ENCODE measurements at places on chromosomes 5 and 9. TPM values are rescaled to one million over a fixed set of nuclear protein-coding genes. Genes with fewer than 3 reads are reported as not detected.

- H3K27me3 ChIP-seq = peaks cover 53% of the 10 kb centered on the region
- peak overlapping the region; percentile 68 for H3K4me3 ChIP-seq
- peaks cover 13% of the 10 kb centered on the region for H3K4me1 ChIP-seq
- no peaks in the 10 kb centered on the region for H3K36me3 ChIP-seq
These were observed 1.6 kb upstream of the ZNF608 start for GRCh38 chr5:124747791-124748686.

GRCh38 chr5:18761801-18762200 lies 1127.5 kb downstream of the TAF11L14 start:
- no peaks in the 10 kb centered on the region for H3K36me3 ChIP-seq
- H3K27me3 ChIP-seq = peaks cover 5% of the 10 kb centered on the region
- peak; percentile 23 for DNase-seq
- no peaks in the 10 kb centered on the region for H3K4me1 ChIP-seq
- H3K27ac ChIP-seq = no peak overlapping the region

MAST4 gene
- 18.0 TPM for total RNA-seq

ZNF462 gene
- total RNA-seq = not detected

- no peak overlapping the region for H3K4me3 ChIP-seq
- DNase-seq = no peak
- no peaks in the 10 kb centered on the region for H3K4me1 ChIP-seq
- H3K27ac ChIP-seq = no peak overlapping the region
- no peaks in the 10 kb centered on the region for H3K36me3 ChIP-seq
These were observed 2.8 kb downstream of the CDH10 start for GRCh38 chr5:24642022-24642421.

DNA sequence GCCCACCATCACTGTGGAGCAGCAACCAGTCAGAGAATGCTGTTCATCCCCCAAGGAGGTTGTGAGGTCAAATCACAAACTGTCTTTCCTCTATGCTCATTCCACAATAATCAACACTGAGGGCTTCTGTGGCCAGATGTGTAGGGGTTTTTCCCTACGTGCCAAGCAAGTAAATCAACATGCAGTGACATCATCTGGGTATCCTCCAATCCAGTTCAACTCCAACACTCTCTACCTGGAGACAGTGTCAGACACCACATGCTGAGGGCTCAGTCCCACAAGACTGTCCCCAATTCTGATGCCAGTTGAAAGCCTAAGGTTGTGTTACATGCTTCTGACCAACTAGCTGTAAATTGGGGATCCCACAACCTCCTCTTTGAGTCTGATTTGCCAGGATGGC lies 57.3 kb upstream of the DMRT1 start:
- H3K27ac ChIP-seq = no peak overlapping the region
- H3K36me3 ChIP-seq = peaks cover 4% of the 10 kb centered on the region
- DNase-seq = no peak
- peaks cover 4% of the 10 kb centered on the region for H3K27me3 ChIP-seq

GRCh38 chr9:72199238-72199637 lies 50.0 kb downstream of the GDA start:
- H3K27me3 ChIP-seq = peaks cover 4% of the 10 kb centered on the region
- no peak for DNase-seq
- H3K4me1 ChIP-seq = no peaks in the 10 kb centered on the region
- no peaks in the 10 kb centered on the region for H3K36me3 ChIP-seq

FAM151B gene
- 0.82 TPM for total RNA-seq

DNA sequence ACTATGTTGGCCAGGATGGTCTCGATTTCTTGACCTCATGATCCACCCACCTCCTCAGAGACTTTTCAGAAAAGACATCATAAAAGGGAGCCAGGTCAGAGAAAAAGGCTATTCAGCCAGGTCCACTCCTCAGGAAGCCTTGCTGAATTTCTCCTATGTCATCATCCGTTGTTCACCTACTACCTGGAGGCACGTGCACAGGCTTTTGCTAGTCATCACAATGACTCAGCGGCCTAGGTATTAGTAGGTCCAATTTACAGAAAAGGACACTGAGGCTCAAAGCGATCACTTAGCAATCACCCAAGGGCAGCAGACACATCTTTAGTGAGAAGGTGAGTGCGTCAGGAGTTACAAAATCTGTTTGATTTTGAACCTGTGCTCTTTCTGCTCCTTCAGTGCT lies 72.3 kb upstream of the RAD23B start:
- no peak overlapping the region for H3K27ac ChIP-seq
- no peak overlapping the region for H3K4me3 ChIP-seq
- no peak for DNase-seq
- H3K36me3 ChIP-seq = no peaks in the 10 kb centered on the region
- H3K27me3 ChIP-seq = no peaks in the 10 kb centered on the region

GPR150 gene
- 1.6 TPM for total RNA-seq

DNA sequence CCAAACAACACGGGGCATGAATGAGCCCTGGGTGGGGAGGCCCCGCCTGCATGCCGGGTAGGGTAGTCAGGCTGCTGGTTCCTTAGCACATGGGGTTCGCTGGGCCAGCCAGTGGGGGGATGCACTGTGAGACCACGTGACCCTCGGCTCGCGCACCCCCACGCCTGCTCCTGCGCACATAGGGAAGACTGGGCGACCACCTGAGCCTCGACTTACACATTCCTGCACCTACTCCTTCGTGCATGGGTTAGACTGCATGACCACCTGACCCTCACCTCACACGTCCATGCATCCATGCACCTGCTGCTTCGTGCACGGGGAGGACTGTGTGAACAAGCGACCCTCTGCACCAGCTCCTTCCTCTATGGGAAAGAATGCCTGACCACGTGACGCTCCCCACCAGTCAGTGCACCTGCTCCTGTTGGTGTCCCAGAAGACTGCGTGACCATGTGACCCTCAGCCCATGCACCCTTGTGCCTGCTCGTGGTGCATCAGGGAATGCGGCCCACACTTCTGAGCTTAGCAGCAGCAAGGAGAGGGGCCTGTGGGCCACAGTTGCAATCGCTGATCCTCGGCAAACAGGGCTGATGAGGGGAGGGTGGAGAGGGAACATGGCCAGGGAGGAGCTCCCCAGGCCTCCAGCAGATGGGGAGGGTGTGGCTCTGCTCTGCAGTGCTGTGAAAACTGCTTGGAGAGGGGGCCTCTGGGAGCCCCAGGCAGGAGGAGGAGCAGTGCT lies 18.1 kb downstream of the LPCAT1 start:
- H3K27ac ChIP-seq = no peak overlapping the region
- H3K36me3 ChIP-seq = peaks cover 21% of the 10 kb centered on the region
- peaks cover 73% of the 10 kb centered on the region for H3K4me1 ChIP-seq
- DNase-seq = no peak
- H3K4me3 ChIP-seq = no peak overlapping the region
- no peaks in the 10 kb centered on the region for H3K27me3 ChIP-seq

SLC28A3 gene
- total RNA-seq = not detected

RUSC2 gene
- total RNA-seq = 1.5 TPM

DNA sequence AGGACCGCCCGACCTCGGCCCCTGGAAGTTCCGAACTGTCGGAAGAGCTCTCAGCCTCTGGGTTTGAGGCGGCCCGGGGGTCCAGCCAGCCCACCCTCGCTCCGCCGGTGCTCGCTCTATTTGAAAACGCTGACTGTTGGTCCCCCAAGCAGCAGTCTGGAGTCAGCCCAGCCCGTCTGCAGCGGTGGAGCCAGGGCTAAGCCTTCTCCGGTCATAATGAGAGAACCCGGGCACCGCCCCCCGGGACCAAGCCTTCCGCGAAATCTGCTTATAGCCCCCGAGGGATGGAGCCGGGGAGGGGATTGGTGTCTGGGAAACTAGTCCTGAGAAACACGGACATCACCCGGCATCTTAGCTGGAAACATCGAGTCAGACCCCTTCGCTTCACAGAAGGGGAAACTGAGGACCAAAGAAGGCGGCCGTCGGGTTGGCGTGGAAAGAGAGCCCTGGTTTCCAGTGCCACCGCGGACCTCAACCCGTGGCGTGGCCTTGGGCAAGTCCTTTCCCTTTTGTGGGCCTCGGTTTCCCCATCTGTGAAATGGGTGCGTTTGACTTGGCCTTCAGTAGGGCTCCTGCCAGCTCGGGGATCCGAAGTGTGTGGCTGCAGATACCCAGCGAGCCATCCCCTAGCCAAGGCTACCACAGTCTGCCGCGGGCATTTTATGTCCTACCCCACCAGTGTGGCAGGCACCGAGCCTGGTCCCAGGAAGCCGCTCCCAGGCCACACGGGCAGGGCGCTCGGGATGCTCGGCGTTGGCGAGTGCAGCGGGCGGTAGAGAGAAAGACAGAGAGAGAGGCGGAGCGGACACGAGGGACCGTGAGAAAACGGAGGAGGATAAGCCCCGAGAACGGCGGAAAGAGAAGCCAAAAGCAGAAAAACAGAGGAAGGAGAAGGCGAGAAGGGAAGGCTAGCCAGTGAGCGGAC lies 857 bp downstream of the ADAM19 start:
- no peak overlapping the region for H3K27ac ChIP-seq
- H3K27me3 ChIP-seq = peaks cover 18% of the 10 kb centered on the region
- peak overlapping the region; percentile 85 for H3K4me3 ChIP-seq
- H3K36me3 ChIP-seq = peaks cover 3% of the 10 kb centered on the region
- no peak for DNase-seq
- peaks cover 62% of the 10 kb centered on the region for H3K4me1 ChIP-seq

CARD9 gene
- total RNA-seq = 0.85 TPM

DNA sequence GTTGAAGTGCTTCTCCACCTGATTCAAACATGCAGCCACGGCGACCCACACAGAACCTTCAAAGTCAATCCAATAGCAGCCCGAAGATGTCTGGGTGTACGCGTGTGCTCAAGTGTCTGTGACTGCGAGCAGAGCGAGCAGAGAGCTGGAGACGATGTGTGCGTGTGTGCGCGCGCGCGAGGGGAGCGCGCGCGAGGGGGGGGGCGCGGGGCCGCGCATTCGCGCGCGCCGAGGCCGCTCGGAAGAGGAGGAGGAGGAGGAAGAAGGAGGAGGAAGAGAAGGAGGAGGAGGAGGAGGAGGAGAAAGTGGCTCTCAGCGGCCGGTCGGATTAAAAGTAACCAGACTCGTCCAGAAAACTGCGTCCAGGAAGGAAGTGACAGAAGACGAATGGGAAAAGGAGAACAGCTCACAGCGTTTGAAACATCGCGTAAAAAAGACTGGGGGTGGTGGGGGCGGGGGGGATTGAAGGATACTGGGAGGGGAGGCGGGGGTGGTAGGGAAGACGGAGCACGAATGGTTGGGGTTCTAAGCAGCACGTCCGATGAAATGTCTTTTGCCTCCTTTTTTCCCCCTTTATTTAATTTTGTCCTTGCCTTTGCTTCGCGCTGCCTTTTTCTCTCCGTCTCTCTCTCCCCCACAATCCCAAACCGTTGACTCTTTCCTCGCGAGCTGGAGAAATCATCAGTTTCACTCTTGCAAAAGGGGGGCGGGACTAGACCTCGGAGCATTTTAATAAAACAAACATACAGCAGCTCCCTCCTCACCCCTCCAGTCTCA lies at the start of gene MEF2C:
TSS of gene MEF2C (minus strand) at position 126 of the 777 bp plus-strand sequence. CDS start 59,396 bp downstream, outside the sequence.
- H3K4me1 ChIP-seq = peaks cover 25% of the 10 kb centered on the region
- no peak within 1 kb of the TSS for H3K27ac ChIP-seq
- H3K4me3 ChIP-seq = peak within 1 kb of the TSS; percentile 78
- H3K27me3 ChIP-seq = peaks cover 39% of the 10 kb centered on the region
- no peaks in the 10 kb centered on the region for H3K36me3 ChIP-seq
- DNase-seq = no peak

DNA sequence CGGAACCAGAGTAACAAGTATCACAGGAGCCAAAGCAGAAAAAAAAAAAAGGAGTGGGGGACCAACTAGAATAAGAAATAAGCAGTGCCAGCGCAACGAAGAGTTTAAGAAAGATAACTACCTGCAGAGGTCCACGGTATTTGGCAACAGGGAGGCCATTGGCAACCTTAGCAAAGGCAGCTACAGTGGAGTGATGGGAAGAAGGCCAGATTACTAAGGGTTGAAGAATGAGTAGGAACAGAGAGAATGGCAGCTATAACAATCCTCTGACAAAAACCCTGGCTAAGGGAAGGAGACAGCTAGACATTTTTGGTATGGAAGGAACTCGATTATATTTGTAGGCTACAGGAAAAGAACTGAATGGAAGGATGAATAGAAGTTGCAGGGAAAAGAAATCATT lies 93.4 kb upstream of the DMAC1 start:
- no peak overlapping the region for H3K4me3 ChIP-seq
- H3K27me3 ChIP-seq = no peaks in the 10 kb centered on the region
- peaks cover 4% of the 10 kb centered on the region for H3K36me3 ChIP-seq
- no peaks in the 10 kb centered on the region for H3K4me1 ChIP-seq
- no peak overlapping the region for H3K27ac ChIP-seq

DNA sequence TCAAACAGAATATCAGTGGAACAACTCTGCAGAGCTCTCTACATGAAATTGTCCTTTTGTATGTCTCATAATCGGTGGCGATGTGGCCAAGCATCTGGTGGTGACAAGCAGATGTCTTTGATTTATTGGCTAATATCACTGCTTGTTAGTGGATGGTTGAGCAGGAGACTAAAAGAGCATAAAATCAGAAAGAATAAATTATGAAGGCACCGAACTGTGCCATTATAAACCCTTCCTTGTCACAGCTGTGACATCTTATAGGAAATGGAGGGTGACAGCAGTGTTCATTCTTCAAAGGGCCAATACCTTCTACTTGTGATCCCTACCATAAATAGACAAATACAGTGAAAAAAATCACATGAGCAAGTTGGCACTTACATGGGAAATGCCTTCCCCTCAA lies 1404.3 kb downstream of the MAT2B start:
- H3K27ac ChIP-seq = no peak overlapping the region
- no peaks in the 10 kb centered on the region for H3K27me3 ChIP-seq
- DNase-seq = no peak
- no peaks in the 10 kb centered on the region for H3K4me1 ChIP-seq
- H3K4me3 ChIP-seq = no peak overlapping the region

EDIL3 gene
- total RNA-seq = not detected

GRCh38 chr9:124042201-124042721 lies 30.7 kb downstream of the LHX2 start:
- H3K36me3 ChIP-seq = no peaks in the 10 kb centered on the region
- peaks cover 13% of the 10 kb centered on the region for H3K4me1 ChIP-seq
- H3K27me3 ChIP-seq = peaks cover 58% of the 10 kb centered on the region
- DNase-seq = no peak
- H3K4me3 ChIP-seq = peak overlapping the region; percentile 58
- no peak overlapping the region for H3K27ac ChIP-seq

DNA sequence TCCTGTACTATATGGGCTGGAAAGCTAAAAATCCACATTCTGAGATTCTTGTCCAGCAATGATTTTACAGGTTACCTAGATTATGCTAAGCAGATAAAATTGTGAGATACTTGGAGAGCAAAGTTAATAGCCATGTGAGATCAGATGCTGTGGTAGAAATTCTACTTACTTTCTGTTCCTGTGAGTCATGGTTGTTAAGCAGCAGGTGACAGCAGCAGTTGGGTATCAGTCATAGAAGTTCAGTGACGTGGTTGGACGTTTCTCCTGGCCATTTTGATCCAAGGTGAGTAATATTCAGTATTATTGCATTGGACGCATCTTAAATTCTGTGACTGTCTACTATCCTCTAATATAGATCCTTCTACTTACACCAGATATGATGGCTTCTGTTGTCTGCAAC lies 524.5 kb downstream of the TMEM38B start:
- DNase-seq = no peak
- H3K4me1 ChIP-seq = no peaks in the 10 kb centered on the region
- H3K36me3 ChIP-seq = no peaks in the 10 kb centered on the region
- no peaks in the 10 kb centered on the region for H3K27me3 ChIP-seq

GRCh38 chr5:151720215-151720614 lies 33.5 kb upstream of the SPARC start:
- no peaks in the 10 kb centered on the region for H3K4me1 ChIP-seq
- no peak overlapping the region for H3K27ac ChIP-seq
- no peak for DNase-seq

CORO2A gene
- 10.0 TPM for total RNA-seq

- H3K27me3 ChIP-seq = no peaks in the 10 kb centered on the region
- H3K4me3 ChIP-seq = no peak overlapping the region
- H3K4me1 ChIP-seq = peaks cover 11% of the 10 kb centered on the region
- no peak overlapping the region for H3K27ac ChIP-seq
These were observed 164.2 kb downstream of the AUH start for GRCh38 chr9:91197232-91198181.

GABRA1 gene
- total RNA-seq = not detected
